ENCODE measurements at places on chromosomes 11 and 22.

- DNase-seq: no peak
These were observed 1087.1 kb downstream of the TBC1D22A start for GRCh38 chr22:47849576-47849975.

GRCh38 chr11:66068923-66069714 is 953 bp upstream of the PACS1 start:
- no peak for DNase-seq

DNA sequence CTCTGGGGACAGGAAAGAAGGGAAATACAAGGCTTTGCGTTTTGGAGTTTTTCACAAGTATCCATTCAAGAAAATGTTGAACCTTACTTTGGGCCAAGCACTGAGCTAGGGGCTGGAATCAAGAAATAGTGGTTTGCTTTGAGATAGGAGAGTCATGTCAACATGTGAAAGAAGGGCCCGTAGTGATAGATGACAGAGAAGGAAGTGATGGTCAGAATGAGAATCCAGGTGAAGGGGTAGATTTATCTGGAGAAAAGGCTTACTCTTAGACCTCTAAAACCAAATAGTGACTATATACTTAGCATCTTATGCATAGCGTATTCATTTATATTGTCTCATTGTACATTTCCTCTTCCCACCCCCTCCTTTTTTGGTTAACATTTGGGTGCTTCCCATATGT is 87.3 kb downstream of the GAB2 start:
- DNase-seq: no peak

DNA sequence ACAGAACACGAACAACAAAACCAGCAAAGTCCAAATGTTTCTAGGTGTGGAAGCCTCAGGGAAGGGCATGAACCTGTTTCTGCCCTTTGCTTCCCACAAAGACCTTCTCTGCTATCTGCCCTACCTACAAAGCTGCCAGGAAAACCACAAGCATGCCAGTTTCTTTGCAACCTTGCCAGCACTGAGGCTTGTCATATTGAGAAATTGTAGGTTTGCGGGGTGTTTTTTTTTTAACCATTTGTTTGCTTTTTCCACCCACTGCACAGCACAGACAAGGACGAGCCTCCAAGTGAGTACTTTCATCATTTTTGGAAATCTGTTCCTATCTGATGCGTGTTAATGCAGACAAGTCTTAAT is 12.8 kb downstream of the PARVG start:
- no peak for DNase-seq

DNA sequence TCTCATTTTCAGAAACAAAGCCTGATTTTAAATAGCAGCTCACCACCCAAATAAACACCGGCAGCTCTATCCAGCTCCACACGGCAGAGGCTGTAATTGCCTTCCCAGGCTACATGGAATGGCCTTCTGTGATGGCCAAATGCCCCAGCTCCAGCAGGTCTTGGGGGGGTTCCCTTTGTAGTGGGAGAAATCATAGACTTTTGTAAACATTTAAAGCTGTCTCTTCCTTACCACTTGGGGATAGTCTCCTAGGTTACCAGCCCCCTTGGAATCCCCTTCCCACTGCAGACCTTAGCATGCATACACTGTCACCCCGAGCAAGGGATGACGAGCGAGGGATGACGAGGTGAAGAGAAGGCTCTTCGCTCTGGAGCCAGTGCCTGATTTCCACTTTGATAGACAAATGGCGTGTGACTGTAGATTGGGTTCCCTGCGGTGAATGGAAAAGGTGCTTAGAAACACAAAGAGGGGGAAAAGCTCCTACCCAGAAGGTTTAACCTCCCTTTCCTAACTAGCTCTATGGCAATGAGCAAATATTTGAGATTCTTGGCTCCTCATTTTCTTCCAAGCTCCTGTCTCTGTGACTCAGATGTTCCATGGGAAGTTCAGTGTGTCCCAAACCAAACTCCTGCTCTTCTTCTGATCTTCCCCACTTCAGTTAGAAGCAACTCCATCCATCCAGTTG is 108.0 kb upstream of the CADM1 start:
- DNase-seq: no peak

- no peak for DNase-seq
These were observed 43.9 kb upstream of the FAT3 start for GRCh38 chr11:92180664-92181251.

DNA sequence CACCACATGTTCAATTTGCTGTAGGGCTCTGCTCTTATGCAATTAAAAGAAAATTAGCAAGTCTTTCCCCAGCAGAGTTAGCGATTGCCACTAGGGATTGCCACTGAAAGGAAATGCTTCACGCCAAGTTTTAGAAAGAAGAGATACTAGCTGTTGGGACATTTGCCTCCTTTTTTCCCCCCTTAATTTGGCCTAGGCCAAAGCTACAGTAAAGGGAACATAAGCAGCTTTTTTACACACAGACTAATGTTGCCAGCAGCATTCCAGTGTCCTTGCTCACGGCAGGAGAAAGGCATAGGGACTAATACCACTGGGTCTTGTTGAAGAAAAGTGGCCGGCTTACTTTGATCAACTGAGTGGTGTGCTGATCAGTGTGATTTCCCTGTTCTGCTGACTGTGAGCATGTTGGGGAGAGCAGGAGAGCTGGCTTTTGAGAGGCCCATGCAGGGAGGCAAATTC is 71.2 kb downstream of the PHF21A start:
- no peak for DNase-seq

GRCh38 chr11:15525582-15525981 is 410.9 kb downstream of the INSC start:
- DNase-seq: no peak

- no peak for DNase-seq
These were observed 3.6 kb downstream of the PLA2G6 start for GRCh38 chr22:38177926-38178604.

GRCh38 chr11:93330446-93330984 is at the start of gene DEUP1:
Gene DEUP1, plus strand, starts transcription at chr11:93330742. Its CDS starts 1,518 bp downstream, at chr11:93332260.
- DNase-seq: no peak

- DNase-seq: no peak
These were observed 35.7 kb upstream of the ARFGAP3 start for GRCh38 chr22:42892571-42893316.

- no peak for DNase-seq
These were observed 97.2 kb downstream of the GRIK4 start for GRCh38 chr11:120608760-120609211.

DNA sequence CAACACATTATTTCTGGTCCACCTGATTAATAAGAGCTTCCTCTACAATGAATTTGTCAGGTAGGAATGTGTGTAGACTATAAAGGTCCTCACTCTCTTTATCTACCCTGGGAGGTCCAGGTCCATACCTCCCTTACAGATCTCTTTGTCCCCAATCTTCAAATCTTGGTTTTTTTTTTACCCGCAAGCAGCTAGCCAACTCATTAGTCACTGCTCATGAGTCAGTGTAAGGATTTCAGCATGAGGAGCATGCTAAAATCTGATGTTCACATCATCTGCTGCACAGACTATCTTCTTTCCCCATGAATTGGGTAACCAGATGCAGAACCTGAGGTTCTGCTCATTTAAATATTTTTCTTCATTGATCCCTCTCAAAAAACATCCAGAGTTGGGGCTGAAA is 397.0 kb upstream of the ISX start:
- DNase-seq: no peak

DNA sequence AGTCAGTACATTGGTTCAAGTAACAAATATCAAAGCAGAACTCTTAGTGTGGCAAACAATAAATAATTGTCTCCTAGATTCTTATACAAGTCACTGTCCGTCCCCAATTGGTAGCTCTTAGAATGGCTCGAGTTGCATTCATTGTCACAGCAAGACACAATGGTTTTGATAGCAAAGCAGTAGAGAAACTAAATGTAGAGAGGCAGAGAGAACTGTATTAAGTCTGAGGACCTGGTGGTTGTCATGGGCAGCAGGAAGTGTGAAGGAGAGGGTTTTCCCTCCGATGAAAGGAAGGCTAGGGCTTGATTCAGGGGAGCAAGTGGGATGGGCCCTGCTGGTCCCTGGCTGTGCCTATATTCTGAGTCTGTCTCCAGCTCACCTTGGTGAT is 36.6 kb downstream of the RCOR2 start:
- no peak for DNase-seq

GRCh38 chr11:77214557-77214956 is 86.5 kb downstream of the MYO7A start:
- DNase-seq: no peak

DNA sequence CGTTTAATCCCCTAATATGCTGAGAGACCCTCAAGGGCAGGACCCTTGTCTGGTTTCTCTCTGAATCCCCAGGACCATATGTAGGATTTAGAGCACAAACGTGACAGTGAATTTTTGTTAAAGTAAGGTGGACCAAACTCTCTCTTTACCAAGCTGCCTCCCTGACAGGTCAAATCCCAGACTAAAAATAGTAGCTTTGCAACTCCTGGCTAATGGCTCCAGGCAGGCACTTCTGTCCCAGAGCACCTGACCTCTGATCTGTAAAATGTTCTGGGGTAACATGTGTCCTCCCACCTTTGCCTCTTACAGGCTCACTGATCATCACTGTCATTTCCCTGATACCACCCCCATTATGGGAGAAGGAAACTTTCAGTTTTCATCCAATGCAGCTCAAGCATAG is 152.3 kb downstream of the SPON1 start:
- DNase-seq: no peak

DNA sequence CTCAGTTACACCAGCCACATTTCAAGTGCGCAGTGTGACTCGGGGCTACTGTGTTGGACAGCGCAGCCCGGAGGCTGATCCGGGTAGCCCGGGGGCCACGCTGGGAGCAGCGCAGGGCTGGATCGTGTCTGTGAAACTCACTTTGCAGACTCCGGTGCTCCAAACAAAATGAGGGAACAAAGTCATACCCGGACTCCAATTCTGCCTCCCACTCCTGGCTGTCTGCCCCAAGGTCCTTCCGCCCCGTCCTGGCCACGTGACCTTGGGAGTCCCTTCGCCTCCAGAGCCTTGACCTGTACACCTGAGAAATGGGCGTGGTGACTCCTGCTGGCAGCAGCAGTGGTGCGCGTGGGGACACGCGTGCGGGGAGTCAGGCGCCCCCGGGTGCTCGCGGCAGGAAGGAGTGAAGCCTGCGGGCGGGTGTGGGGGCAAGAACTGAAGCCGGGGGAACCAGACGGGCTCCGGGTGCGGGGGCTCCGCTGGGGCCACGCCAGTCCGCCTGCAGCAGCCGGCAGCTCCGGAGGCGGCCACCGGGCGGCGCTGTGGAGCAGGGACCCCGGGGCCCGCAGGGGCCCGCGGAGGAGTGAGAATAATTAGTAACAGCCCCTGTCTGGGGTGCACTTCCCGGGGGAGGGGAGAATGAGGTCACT is 42.4 kb downstream of the KCNJ4 start:
- no peak for DNase-seq

- no peak for DNase-seq
These were observed 25.1 kb upstream of the LDLRAD3 start for GRCh38 chr11:35918716-35919115.

DNA sequence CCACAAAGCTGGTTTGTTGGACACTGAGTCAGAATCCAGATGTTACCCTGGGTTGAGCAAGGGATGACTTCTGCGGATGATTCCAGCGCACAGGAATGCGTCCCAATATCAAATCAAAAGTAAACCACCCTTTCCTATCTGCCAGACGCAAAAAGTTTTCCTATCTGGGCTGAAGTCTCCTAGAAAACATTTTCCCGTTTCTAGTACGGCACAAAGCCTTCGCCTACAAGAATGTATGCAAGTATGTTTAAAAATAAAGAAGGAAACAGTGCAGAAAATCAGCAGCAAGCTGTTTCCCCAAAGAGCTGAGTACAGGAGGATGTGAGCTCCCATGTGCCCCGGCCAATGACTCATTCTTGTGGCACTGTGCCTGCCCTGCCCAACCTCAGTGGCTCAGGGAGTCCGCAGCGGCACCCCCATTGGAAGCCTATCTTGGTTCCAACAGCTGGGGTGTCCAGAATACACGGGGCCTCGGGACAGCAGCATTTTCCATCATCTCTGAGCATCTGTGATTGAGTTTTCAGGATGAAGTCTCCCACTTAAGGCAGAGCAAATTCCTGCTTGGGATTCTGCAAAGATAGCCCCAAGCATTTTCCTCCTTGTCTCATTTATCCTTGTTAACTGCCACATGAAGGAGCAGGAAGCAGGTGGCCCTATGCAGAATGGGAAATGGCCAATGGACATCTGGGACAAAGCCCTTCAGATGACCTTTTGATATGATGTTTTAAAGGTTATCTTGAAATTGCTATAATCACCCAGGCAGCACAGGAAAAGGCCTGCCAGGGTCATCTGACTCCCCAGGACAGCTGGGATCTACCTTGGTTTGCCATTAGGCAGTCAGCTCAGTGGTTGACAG is 17.5 kb downstream of the KCNJ5 start:
- DNase-seq: no peak

GRCh38 chr11:42552786-42553185 is 759.0 kb upstream of the API5 start:
- DNase-seq: no peak

- no peak for DNase-seq
These were observed 21.4 kb upstream of the TUB start for GRCh38 chr11:8059571-8060011.

DNA sequence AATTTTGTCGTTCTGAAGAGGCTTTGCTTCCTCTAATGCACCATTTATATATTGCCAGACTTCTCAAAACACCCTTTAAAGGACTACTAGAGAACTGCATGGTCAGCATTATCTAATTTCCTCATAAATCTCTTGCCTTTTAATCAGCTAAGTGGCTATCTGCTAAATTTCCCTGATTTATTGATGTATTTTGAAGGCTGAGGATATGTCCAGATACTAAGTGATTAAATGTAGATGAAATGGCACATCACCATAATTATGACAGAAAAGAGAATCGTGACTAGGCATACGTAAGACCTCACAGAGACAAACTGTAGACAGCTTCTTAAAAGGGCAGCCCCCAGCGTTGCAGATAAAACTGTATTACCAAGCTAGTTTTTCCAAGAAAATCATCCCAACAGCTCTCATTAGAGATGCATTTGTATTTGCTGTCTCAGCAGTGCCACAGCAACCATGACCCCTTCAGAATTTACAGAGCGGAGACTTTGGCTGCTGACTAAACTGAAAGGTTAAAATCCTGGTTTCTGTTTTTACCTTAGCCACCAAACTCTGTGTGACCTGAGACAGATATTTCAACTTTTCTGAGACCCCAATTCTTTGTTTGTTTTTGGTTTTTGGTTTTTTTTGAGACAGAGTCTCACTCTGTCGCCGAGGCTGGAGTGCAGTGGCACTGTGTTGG is 67.1 kb upstream of the SLN start:
- no peak for DNase-seq

GRCh38 chr22:41048791-41049717 is 43.3 kb upstream of the EP300 start:
- DNase-seq: no peak

DNA sequence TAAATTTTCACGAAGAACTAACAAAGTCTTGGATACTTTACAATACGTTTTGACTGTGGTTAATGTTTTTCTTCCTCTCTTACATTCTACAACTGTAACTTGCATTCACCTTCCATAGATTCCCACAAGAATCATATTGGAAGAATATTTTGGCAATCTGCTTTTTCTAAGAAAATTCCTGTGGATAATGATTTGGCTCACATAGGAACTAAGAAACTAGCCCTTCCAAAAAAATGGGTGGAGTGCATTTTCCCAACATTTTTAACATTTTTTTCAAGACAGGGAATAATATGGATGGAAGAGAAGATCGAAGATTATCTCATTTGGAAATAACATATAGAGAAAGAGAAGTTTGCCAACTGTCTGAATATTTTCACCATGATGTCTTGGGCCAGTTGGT is 256.9 kb upstream of the POU2AF2 start:
- DNase-seq: no peak

All from activated T-helper 1 cell treated with anti-CD3 and anti-CD28 coated beads, Interleukin-2, amount 50 U/mL, for 16 hours (primary cell).